NAMALWA (cell line): ENCODE measurements at places on chromosomes 13 and 19.

DNA sequence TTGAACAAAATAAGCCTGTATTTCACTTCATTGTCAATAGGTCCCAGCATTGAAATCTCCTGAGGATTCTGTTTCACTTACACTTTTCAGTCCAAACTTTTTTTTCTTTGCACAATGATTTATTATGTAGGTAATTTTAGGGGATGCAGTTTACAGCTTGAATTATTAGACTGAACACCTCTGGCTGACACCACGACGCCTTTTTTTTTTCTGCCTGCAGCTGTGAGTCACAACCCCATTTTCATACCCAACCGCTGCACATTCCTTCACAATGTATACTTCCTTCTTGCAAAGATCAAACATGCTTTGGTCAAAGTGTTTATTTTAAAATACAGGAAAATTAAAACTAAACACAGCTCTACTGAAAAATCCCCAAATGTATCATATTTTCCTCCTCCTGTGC is 11.4 kb downstream of the ZIC2 start:
- DNase-seq, result peak; percentile 30

DNA sequence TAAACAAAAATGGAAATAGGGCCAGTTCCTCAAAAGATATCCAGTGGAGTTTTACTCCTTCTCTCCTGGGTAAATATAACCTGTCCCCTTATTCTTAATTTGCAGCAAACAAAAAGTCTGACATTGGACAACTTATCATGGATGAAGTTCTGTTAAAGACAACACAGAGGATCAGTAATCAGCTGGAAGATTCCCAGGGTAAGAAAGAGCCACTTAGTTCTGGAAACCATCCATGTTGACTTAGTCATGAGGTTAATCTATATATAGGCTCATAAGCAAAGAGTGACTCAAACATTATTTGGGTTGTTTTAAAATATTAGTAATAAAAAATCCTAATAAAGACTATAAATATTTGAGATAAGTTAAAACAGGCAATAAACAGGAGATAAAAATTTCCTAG is 40.5 kb upstream of the EBPL start:
- DNase-seq, result no peak

DNA sequence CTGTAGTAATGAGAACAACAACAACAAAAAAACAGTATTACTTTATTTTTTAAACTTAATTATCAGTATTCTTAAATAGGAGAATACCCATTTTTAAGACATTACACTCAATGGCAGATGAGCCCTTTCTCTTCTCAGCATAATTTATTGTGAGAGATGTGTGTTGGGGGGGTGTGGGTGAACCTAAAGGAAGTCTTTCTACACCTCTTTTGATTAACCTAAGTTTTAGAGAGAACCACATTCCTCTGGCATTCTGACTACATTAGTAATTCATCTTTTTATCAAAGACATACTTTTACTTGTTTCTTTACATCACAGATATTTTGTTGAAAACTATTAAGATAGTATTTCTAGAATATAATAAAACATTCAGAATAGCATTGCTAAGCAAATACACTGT is 890.9 kb downstream of the PCDH9 start:
- no peak for DNase-seq

GRCh38 chr13:82751206-82751605 is 1131.1 kb downstream of the SLITRK1 start:
- DNase-seq, result no peak

DNA sequence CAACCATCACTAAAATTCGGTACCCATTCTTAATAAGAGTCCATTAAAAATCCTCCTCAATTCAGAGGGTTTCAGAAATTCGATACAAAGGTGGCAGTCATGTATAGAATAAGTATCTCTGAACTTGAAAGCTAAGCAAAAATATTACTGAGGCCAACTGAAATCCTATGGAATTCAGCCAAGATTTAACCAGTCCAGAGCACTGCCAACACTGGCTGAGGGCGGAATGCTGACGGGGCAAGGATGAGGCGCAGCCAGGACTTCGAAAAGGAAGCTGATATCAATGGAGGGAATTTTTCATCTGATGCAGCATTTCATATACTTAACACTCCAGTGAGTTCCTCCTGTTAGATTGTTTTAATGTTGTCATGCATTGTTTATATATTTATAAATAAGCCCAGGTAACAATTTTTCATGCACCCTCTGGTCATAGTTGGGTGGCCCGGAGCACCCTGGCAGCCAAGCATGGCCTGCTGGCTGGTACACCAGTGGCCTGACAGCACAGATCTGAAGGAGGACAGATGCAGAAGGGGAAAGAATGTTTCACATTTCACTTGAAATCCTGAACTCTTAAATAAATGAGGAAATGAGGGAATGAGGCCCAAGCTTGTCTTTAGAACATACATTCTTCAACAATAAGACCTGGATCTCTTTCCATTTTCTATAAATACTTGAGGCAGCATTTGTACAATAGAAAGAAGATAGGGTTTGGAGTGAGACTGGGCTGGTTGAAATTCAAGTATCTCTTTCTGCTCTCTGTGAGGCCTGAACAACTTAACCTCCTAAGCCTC is 41.5 kb downstream of the WDFY2 start:
- no peak for DNase-seq

GRCh38 chr13:44013758-44014291 is 134.1 kb downstream of the LACC1 start:
- no peak for DNase-seq

DNA sequence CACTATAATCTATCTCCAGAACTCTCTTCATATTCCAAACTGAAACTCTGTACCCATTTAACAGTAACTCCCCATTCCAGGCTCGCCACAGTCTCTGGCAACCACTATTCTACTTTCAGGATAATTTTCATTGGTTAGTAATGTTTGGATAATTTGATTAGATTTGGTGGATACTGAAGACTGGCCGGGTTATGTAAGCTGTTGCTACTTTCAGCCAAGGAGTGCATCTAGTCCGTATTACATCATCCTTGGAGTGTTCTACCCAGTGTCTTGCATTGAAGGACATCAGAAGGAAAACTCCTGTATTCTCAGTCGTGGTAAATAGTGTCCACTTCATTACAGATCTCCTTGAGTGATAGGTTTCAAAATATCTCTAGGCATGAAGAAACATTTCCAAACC is 60.5 kb downstream of the PCCA start:
- no peak for DNase-seq

- DNase-seq, result no peak
These were observed 21.5 kb upstream of the ADGRE1 start for GRCh38 chr19:6865849-6866248.

GRCh38 chr13:46715363-46715762 is 81.6 kb downstream of the ESD start:
- no peak for DNase-seq

DNA sequence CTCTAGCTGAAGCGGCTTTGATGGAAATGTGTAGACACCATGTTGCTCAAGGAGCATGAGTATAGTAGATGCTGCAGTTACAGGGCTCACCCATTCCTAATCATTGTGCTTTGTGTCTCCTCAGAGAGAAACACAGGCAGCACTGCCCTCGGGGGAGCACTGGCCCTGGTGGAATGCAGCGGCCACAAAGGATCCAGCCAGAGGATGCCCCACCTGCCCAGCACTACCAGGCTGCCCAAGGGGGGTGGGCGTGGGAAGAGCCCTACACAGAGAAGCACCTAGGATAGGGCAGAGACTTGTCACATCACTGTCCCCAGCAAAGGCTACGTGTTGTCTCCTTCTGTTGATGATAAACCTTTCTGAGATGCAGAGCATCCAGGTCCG is 9.0 kb downstream of the TUBA3C start:
- no peak for DNase-seq

DNA sequence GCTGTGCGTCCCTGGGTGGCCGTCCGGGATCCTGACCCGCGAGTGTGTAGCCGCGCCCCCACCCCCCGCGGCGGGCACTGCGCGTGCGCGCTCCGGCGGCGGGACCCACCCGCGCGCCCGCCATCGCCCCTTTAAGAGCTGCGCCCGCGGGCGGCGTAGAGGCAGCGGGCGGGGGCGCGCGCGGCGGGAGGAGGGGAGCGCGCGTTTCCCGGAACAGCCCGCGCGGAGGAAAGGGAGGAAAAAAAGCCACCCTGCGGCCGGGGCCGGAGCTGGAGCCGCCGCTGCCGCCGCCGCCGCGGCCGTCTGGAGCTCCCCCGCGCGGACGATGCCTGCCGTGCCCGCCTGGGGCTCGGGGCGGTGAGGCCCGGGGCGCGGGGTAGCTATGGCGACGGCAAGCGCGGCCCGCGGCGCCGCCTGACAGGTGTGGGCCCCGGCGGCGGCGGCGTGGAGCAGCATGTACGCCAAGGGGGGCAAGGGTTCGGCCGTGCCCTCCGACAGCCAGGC is at the start of gene SSBP4:
Gene SSBP4, plus strand, starts transcription at position 204 of the 504 bp plus-strand sequence. Its CDS starts 251 bp downstream, at position 455.
- peak; percentile 88 for DNase-seq

DNA sequence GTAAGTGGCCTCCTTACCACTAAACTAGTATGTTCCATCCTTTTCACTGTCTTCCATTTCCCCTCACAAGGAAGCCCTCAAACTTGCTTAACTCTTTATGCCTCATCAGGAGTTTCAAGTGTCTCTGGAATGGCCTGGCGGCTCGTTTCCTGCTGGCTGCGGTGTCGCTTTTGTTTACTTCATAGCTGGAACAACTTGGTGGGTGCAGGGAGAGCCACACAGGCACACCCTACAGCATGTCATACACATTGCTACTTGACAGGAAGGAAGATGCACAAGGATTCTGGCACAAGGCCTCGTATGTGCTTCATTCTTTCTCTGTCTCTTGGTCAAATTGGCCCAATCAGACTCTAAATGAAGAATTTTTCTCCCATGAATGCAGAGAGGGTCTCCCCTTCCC is 488.3 kb downstream of the FOXO1 start:
- no peak for DNase-seq

- no peak for DNase-seq
These were observed 1.1 kb upstream of the PRAM1 start for GRCh38 chr19:8503510-8503909.

GRCh38 chr13:32733690-32734089 is 147.4 kb downstream of the PDS5B start:
- DNase-seq, result no peak

DNA sequence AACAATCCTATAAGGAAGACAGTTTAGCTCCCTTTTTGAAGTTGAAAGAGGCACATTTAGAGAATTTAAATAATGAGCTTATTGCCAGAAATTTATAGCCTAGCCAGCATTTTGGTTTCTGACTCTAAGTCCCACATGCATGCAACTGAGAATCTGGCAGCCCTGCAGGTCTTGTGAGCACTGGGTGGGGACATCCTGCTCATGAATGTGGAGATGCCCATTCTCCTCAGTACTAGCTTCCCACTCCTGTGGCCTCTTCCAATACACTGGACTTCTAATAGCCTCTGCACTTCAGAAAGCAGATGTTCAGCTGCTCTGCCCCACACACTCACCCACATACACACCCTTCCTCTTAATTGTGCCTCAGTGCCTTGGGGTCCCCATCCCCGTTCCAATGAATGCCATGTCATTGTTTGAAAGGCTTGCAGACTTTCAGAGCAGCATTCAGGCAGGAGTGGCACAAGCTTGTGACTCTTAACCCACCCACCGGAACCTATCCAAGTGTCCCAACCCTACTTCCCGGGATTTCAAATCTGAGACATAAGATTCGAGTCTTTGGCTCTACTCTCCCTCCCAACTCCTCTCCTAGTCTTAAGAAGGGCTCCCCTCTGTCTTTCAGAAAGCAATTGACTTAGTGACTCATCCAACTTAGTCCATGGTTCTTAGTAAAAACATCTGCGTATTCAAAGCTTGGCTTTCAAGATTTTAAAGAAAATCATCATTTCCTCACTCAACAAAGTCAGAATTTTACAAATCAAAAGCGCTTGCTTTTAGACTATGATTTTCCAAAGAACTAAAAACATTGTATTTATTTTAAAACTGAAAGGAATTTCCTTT is 80.0 kb upstream of the FREM2 start:
- no peak for DNase-seq

- no peak for DNase-seq
These were observed 148.4 kb downstream of the AKAP11 start for GRCh38 chr13:42420304-42420703.

GRCh38 chr13:106100171-106100919 is 435.1 kb downstream of the EFNB2 start:
- DNase-seq, result no peak
